ENCODE measurements at places on chromosomes 12 and 14. TPM values are rescaled to one million over a fixed set of nuclear protein-coding genes. Genes with fewer than 3 reads are reported as not detected.
A peak's percentile ranks its signal among the peaks of the same experiment; 100 is the strongest.

Gene KCNH3
- total RNA-seq: not detected

Gene PCED1B
- total RNA-seq: 2.9 TPM

Gene SAMD15
- total RNA-seq: not detected

Gene CLEC14A
- total RNA-seq: not detected

Gene PRKAB1
- total RNA-seq: 53.6 TPM

Gene HSPA2
- 16.9 TPM for total RNA-seq

Gene BHLHE41
- 2.2 TPM for total RNA-seq

Gene PTGDR
- total RNA-seq: 33.0 TPM

Gene OTOGL
- 1.7 TPM for total RNA-seq

Gene SYCP3
- not detected for total RNA-seq

DNA sequence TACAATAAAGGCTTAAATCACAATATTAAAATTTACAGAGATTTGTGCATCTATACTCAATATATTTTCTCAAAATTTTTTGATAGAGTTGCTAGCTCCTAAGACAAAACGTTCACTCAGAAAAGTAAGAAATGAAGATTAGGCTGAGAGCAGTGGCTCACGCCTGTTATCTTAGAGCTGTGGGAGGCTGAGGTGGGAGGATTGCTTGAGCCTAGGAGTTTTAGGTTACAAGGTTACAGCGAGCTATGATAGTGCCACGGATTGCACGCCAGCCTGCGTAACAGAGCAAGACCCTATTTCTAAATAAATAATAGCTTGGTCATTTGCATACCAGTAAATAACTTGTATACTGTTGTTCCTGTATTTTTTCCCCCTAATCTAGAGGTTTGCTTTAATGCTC is 35.0 kb upstream of the CFL2 start:
- no peak for DNase-seq

GRCh38 chr12:130219929-130220705 is 57.9 kb downstream of the FZD10 start:
- DNase-seq: no peak

GRCh38 chr12:638953-639557 is 24.2 kb downstream of the NINJ2 start:
- no peak for DNase-seq

DNA sequence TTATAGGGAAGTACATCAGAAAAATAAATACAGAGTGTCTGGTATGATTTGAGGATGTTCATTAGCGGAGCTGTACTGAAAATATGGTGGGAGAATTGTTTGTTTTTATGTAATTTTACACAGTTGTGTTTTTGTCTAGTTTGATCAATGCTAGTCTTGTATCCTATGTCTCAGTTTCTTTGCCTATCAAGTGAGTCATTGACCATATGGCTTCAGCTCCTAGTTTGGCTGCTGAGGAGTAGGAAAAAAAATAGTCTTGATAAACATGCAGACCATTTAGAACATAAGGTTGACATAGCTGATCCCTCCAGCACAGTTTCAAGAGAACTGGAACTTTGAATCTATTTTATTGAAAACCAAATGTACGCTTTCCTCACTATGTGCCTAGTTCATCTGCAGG is 1292.1 kb upstream of the FLRT2 start:
- DNase-seq: no peak

- peak; percentile 23 for DNase-seq
Observed at GRCh38 chr14:26775765-26776563, 178.1 kb upstream of the NOVA1 start.

GRCh38 chr14:84234281-84234680 is 1295.7 kb upstream of the FLRT2 start:
- no peak for DNase-seq

GRCh38 chr12:123270214-123271000 is 1.2 kb downstream of the CDK2AP1 start:
- no peak for DNase-seq

DNA sequence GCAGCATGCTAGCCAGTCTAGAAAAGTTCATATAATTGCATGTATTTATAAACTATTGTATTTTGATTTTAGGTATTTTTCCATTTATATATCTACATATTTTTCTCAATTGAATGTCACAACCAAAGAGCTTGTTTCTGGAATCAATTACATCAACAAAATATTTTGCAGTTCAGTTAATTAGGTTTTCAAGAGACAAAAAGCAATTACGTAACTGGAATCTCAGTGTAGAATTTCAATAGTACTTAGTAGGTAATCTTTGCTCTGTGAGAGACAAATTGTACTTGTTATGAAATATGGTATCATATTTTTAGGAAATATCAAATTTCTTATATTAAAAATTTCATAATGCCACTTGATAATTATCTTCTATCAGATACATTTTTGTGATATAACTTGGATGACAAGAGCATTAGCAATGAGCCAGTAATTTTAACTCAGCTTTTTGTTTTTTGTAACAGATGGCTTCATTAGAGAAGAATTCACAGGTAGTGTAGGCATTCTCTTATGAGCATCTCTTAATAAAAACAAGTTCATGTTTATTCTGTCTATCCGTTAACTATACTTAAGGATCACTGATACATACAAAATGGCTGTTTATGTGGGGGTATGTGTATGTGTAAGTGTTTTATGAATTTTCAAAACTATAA is 774.7 kb downstream of the C12orf50 start:
- DNase-seq: no peak

DNA sequence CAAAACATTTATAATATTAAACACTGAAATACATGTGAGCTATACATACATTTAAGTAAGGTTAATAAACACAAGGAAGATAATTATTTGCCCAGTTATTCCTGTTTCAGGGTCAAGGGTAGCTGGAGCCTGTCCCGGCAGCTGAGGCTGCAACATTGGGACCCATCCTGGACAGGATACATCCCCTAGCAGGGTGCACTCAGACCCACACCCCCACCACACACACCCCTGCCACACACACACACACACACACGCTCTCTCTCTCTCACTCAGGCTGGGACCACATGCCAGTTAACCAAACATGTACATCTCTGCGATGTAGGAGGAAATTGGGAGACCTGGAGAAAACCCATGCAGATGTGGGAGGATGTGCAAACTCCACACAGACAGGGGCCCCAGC is 112.6 kb upstream of the TMCC3 start:
- no peak for DNase-seq

GRCh38 chr14:65937960-65938316 is 525.4 kb downstream of the FUT8 start:
- DNase-seq: no peak

DNA sequence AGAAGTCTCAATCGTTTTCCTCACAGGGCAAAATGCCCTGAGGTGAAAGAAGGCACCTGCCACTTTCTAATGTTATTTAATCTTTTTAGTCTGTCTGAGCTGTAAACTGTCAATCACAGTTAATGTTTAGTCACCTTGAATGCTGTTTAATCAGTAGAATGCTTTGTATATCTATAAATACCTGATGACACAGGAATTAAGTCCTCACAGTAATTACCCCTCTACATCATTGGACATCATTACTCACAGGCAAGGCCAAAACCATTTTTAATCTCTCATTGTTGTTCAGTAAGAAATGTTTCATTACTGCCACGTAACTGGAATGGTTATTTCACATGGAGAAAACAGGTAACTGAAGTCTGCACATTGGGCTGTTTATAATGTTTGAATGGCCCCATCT is 178.8 kb downstream of the EXOC5 start:
- no peak for DNase-seq

GRCh38 chr14:41505491-41505890 is 101.2 kb upstream of the LRFN5 start:
- DNase-seq: no peak

DNA sequence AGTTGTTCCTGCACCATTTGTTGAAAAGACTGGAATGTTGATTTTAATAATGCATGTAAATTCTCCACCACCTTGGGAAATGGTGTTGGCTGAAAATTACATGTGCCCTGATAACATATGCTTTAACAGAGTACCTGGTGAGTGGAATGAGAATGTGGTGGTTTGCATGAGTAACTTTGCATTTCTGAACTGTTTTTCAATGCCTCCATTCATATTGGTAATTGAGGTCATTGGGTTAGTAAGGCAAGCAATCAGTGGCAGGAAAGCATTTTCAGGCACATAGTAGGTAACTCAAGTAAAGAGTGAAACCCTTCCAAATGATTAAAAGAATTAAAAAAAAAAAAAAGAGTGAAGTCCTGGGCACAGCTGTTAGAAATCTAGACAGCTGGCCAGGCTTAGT is 32.2 kb upstream of the BICD1 start:
- DNase-seq: no peak

DNA sequence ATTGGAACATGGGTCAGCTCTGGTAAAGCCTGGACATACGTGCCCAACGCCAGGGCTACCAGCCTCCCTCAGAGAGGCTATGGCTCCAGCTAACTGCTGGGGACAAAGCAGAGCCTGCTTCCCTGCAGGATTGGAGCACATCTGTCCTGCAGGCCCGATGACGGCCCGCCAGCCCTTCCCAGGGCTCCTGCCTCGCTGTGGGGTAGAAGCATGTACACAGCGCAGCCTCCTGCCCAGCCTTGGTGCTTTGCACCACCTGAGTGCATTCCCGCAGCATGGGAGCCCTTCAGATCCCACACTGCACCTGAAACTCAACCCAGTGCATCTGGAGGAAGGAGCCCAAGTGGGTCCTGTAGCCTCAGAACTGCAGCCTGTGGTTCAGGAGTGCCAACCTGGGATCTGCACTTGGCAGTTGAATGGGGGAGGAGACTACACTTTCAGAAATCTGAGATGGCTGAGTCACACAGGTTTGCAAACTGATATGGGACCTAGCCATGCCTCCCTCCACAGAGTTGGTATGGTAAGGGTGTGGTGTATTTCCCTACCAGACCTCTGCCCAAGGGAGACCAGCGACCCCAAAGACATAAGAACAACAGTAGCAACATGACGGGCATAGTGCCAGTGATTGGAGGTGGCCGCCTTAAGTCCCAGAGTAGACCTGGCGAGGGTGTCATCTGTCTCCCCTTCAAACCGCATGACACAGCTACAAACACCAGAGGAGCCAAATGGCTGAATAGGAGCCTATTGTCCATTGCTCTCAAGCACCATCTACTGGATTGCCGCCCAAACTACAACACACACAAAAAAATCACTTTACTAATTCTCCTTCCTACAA is 273.9 kb upstream of the MIS18BP1 start:
- DNase-seq: peak; percentile 49

DNA sequence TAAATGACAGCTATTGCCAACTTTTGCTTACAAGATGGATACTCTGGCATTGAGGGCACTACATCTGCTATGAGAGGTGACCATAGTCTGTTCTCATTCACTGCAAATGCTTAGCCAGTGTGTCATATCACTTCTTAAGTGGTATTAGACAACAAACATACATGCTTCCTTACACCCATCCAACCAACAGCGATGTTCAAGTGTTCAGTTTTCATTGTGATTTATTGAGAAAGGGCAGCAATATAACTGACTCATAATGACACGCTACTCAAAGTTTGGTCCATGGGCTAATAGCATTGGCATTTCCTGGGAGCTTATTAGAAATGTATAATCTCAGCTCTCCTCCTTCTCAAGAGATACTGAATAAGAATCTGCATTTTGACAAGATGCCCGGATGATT is 181.7 kb downstream of the NPAS3 start:
- no peak for DNase-seq

GRCh38 chr14:95046711-95047681 is 110.3 kb downstream of the DICER1 start:
- DNase-seq: peak; percentile 24

DNA sequence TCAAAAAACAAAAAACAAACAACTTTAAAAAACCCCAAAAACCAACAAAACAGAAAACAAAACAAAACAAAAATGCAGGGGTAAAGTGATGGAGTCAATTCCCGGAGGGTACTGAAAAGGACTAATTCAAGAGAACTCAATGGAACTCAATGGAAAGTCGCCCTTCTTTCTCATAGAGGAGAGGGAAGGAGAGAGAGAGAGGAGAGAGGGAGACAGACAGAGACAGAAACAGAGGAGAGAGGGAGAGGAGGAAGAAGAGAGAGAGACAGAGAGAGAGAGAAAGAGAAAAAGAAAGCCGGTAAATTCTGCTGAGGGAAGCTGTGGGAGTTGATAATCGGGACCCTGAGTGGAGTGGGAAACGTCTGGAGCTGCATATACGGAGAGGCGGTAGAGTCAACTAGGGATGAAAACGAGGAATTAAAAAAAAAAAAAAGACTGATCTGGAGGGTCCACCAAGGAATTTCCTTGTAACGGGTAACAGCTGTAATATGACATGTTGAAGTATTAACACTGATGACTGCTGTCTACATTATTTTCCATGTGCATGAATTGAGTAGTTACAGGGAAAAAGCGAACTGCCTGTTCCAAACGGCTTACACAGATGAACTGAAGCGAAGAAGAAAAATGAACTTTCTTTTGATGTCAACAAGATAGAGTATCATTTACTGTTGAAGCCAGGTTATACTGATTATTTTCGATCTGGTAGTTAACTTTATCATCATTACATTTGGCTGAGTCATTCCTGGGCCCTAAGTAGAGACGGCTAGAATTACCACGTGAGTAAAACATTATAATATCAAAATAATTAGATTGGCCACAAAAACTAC is 934 bp upstream of the ZC2HC1C start:
- DNase-seq: no peak

GRCh38 chr12:45244561-45245343 is 28.9 kb downstream of the ANO6 start:
- DNase-seq: no peak

DNA sequence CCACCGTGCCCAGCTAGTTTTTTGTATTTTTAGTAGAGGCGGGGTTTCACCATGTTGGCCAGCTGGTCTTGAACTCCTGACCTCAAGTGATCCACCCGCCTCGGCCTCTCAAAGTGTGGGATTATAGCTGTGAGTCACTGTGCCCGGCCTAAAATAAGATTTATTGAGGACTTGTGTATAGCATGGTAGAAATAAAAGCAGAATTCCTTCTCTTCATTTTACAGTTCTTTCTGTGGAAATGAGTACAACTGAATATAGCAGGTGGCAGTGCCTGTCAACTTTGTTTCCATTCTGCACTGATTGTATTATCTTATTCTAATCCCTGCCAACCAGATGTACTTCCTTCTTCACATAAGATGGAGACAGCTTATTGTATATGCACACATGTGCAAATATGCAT is 41.0 kb downstream of the DIP2B start:
- no peak for DNase-seq

DNA sequence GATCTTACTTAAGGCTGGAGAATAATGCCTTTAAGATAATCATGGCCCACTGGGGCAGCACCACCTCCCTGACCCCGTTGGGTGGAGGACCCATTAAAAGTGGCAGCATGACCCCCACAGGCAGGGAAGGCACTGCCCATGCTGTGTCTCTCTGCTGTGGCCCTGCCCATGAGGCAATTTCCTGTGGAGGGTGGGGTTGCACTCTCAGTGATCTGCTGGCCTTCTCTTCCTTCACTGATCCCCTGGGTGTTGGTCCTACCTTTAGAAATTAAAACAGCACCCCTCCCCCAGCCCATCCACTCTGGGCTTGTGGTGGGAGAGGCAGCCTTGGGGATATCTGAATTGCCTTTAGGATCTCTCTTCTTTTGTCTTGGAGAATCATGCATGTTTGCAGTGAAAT is 17.3 kb downstream of the KLRK1 start:
- DNase-seq: peak; percentile 15

- no peak for DNase-seq
Observed at GRCh38 chr12:52097045-52097666, 17.7 kb downstream of the SMIM41 start.

GRCh38 chr12:124605150-124605882 is 37.9 kb upstream of the NCOR2 start:
- DNase-seq: no peak

All from stomach (tissue), 19 donors.